ENCODE measurements at places on chromosomes 13 and 19.
A peak's percentile ranks its signal among the peaks of the same experiment; 100 is the strongest.

GRCh38 chr13:111326621-111326965, 6.2 kb downstream of the TEX29 start:
- DNase-seq, result no peak

- DNase-seq, result no peak
Measured at GRCh38 chr19:36136964-36137686, 2.7 kb upstream of the CAPNS1 start.

- DNase-seq, result no peak
Measured at GRCh38 chr13:62171697-62172096, 756.0 kb upstream of the PCDH20 start.

GRCh38 chr13:44574466-44574855, 1.7 kb downstream of the TSC22D1 start:
- DNase-seq, result no peak

DNA sequence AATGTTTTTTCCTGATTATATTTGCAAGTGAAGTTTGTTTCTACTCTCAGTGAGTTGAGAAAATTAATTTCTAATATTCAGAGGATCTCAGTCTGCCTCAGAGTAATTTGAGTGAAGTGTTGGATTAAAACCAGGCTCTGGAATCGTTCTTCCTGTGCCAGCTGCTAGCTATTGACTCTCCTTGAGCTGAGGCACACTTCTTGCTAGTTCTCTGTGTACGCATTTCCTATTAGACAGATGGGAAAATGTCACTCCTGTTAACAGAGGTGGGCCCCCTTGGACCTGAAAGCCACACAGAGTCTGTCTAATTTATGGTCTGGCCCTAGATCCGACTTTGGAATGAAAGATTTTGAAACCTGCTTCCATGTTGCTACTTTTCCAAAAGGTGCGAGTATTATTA, 107.6 kb upstream of the RNF113B start:
- no peak for DNase-seq

DNA sequence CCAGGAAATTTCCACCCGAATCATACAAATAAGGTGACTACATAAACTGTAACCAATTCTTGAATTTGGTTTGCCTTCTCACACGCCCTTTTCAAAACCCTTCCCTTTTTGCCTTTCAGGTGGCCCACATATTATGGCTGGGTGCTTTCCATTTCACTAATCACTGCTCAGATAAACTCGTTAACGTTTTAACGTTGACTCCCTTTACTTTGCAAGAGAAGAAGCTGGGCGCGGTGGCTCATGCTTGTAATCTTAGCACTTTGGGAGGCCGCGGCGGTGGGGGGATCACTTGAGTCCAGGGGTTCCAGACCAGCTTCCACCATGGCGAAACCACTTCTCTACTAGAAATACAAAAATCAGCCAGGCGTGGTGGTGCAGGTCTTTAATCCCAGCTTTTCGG, 19.8 kb upstream of the ZNF91 start:
- DNase-seq, result no peak

- DNase-seq, result no peak
Measured at GRCh38 chr19:39341129-39341718, 997 bp upstream of the SAMD4B start.

- DNase-seq, result no peak
Measured at GRCh38 chr13:45132369-45133064, 12.2 kb downstream of the GTF2F2 start.

GRCh38 chr13:23711355-23711754, 141.1 kb downstream of the TNFRSF19 start:
- DNase-seq, result no peak

GRCh38 chr19:12484371-12485051, at the start of gene ZNF709:
ZNF709 (minus strand) TSS chr19:12484816; CDS start chr19:12484657, 159 bp downstream.
- DNase-seq, result peak; percentile 23

- no peak for DNase-seq
Measured at GRCh38 chr13:46521921-46522747, 30.8 kb upstream of the LRCH1 start.

DNA sequence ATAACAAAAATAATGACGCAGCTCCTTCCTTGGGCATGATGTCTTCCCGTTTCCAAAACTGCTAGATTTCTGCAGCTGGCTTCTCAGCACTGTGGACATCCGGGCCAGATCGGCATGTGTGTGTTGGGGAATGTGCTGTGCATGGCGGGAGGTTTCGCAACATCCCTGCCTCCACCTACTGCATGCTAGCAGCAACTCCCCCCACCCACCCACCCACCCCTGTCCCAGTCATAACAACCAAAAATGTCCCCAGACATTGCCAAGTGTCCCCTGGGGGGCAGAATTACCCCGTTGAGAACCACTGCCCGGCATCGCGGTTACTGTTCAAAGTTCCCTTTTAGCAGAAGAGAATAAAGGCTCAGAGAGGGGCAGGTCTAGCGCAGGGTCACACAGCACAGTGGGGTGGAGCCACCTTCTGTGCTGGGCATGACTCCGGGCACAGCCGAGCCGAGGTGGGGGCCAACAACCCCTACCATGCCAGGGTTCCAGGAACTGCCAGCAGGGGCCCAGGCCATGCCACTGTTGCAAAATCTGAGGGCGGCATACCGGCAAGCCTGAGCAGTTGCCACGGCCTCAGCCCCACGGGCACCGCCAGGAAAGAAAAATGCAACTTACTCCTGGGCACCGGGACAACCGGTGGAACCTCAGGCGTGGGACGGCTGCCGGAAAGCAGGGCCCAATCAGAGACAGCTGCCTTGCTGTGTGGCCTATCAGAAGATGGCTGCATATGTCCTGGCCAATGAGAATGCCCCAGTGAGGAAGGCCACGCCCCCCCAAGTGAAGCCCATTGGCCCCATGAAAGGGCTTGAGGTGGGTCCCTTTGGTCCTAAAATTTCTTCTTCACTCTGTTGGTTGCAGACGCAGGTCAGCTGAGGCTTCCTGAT, 22.5 kb upstream of the NFIC start:
- no peak for DNase-seq

DNA sequence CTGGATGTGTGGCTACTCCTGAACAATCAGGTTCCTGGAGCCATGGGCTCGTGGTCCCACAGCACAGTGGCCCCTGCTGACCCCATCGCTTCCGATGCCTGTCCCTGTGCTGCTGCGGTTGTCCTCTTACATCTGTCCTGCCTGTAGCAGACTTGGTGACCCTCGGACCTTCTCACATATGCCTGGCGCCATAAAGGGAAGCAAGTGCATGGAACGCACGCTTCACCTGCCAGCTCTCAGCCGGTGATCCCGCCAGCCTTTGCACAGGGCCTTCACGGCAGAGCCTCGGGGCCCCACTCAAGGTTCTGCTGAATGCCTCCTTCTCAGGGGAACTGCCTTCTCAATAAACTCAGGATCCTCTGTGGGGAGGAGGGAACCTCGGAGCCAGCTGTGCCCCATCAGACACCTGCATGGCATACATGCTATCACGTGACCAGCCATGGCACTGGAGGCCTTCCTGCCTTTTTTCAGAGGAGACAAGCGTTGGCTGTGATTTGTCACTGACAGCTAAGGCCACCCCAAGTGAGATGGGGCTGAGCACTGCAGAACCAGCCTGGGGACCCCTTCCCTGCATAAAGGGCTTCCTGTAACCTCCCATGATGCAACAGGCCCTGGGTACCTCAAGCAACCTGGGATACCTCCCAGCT, 24.3 kb downstream of the PEPD start:
- no peak for DNase-seq

DNA sequence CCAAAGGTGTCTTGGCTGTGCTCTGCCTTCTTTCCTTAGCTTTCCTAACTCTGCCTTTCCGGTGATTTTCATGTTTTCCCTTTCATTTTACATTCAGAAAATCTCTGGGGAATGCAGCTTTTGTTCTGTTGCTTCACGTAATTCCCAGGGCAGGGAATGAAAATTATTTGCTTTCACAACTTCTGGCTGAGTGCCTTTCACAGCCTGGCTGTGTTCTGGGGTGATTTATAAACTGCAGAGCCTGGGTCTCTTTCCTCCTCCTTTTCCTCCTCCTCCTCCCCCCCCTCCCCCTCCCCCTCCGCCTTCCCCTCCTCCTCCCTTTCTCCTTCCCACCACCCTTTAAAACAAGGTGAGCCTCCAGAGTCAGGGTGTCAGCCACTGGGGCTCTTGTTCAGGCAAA, 84.3 kb downstream of the RNASEH2B start:
- no peak for DNase-seq

DNA sequence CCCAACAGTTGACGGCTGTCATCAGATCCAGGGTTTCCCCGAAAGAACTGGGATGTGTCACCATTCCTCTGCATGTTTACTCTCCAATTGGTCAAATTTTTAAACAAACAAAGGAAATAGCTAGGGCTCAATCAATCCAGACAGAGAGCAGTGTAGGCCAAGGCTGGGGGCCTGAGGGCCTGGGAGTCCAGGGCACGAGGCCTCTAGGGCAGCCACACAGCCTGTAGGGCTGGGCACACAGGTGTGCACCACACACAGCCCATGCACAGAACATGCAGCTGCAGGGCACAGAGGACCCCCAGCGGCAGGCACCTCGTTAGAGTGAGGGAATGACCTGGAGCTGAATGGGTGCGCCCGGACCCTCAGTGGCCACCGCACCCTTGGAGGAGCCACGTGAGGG, 9.5 kb downstream of the MIER2 start:
- DNase-seq, result no peak

All from esophagus squamous epithelium (tissue), 5 donors.